ENCODE measurements at places on chromosomes 4 and X.
A peak's percentile ranks its signal among the peaks of the same experiment; 100 is the strongest.

DNA sequence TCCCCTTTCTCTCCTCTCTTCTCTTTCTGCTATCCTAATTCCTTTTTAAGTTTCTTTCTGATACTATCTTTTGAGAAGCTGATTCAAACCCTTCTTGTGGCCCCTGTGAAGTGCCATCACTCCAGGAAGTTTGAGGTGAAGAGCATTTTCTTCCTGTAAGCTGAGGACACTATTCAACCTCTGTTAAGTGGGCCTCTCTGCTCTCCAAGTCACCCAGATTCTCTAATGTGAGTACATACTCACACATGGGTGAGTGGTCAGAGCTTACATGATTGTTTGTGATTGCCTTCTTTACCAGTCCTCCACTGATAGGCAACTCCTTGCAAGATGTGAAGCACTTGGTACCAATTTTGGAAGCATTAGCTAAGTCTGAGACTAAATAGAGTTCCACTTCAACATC, 18.4 kb upstream of the SMIM10L2A start:
- no peak for DNase-seq

DNA sequence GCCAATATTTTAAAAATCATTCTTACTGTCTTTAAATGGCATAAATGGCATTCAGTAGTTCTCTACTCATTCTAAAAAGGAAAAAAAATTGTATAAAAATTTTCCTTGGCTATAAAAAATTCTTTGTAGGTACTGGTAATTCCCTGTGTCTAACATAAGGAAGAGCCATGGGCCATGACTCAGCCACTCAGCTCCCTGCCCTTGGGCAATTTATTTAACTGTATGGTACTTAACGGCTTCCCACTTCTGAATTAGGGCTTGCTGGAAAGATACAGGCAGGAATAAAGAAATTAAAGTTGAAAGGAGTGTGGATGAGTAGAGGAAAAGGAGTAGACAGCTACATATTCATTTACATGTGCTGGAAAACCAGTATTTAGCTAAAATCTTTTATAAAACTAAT, 30.6 kb downstream of the ABHD18 start:
- no peak for DNase-seq

DNA sequence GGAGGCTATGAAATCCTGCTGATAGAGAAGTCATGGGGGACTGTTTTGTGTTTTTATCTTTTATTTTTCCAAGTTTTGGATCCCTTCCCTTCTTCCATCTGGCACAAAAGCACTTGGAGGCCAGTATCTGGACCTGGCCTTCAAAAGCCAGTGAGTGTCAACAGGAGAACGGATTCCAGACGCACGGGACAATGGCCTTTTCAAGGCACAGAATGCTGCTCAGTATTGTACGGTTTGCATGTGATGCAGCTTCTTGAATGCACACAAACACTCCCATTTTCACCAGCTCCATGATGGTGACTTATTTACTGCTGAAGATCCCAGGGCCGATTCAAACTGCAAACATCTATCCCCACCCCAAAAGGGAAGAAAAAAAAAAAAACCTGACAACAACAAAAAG, 145.4 kb downstream of the CPEB2 start:
- no peak for DNase-seq

DNA sequence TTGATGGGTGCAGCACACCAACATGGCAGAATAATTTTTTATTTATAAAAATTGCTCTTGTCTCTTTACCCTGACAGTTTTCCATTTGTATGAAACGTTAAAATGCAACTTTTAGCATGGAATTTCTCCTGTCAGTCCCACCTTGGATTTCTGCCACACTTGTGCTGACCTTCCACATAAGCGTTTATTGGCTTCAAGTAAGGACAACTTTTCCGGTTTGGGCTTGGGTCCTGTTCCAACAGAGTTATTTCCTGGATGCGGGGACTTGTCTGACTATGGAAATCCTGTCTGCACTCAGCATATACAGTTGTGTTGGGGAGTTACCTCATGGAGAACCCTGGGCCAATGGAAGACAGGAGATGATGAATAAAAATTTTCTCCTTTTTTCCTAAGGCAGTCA, 294.7 kb downstream of the NAF1 start:
- no peak for DNase-seq

DNA sequence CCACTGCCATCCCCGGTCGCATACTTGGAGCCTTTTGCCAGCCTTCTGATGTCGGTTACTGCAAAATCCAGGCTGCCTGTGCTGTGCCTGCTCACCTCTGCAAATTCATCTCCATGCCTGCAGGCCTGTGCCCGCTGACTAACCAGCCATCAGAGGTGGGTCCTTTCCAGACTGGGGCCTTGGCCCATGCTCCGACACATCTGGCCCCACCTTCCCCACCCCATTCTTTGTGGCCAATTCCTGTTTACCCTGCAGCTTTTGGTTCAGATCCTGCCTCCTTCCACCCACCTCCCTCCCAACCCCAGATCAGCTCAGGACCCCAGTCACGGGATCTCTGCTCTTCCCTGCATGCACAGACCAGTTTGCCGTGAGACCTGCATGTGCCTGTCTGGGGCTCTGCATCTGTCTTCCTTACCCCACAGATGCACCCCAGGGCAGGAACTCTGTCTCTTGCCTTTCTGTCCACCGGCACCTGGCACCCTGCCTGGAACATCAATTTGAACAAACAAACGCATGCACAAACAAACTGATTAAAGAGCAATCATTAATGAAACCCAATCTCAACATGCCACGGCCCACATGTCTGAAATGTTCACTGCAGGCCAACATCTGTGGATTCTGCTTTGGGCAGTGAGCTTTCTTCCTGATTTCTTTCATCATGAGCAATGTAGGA, 112.8 kb upstream of the PSAPL1 start:
- no peak for DNase-seq

- DNase-seq, result peak; percentile 5
Observed at GRCh38 chr4:136864604-136865185, 667.6 kb downstream of the PCDH18 start.

GRCh38 chr4:26899991-26900390, 39.4 kb downstream of the STIM2 start:
- DNase-seq, result no peak

GRCh38 chr4:28449085-28449484, 1588.4 kb downstream of the STIM2 start:
- DNase-seq, result no peak

- DNase-seq, result no peak
Observed at GRCh38 chrX:17497193-17497592, 122.2 kb downstream of the NHS start.

DNA sequence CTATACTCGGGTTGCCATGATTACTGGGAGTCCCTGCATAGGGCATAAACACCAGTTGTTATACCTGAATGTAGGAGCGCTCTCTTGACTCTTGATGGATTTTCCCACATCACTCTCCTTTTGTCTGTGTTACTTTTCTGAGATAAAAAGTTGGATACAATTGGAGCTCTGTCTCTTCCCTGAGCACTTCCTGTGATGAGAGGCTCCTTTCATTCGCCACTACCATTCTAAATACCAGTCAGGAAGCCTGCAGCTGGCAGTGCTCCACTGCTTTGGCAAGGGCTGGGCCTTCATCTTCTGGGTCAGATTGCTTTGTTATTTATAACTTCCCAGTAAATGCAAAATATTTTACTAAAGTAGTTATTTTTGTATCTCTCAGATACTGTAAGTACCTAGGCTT, 13.9 kb downstream of the TCEANC start:
- no peak for DNase-seq

DNA sequence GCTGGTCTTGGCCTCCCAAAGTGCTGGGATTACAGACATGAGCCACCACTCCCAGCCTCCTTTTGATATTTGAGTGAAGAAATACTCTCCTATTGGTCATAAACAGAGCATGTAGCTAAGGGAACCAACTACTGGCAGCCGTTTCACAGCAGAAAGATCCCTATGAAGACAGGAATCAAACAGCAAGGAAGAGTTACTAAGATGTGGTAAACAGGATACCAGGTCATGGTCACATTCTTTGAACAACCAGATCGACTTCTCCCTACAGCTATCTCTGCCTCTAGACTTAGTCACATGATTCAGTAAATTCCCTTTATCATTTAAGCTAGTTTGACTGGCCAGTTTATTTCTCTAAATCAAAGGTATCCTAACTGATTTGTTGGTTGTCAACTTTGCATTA, 9.0 kb upstream of the HNRNPD start:
- no peak for DNase-seq

DNA sequence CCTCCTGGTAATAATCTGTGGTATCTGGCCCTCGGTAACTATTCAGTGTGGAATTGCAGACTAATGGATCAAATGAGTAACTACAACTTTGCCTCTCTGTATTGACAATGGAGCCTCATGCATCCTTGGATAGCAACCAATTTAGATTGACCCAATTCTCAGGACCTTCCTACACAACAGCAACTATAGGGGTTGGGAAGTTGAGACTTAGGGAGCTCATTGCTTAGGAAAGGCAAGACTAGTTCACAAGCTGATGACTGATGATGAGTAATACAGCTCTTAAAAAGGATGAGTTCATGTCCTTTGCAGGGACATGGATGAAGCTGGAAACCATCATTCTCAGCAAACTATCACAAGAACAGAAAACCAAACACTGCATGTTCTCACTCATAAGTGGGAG, 47.5 kb upstream of the KLHL13 start:
- DNase-seq, result no peak

- no peak for DNase-seq
Observed at GRCh38 chr4:40719008-40719623, 30.6 kb upstream of the NSUN7 start.

- no peak for DNase-seq
Observed at GRCh38 chr4:95077864-95078263, 320.1 kb downstream of the BMPR1B start.

DNA sequence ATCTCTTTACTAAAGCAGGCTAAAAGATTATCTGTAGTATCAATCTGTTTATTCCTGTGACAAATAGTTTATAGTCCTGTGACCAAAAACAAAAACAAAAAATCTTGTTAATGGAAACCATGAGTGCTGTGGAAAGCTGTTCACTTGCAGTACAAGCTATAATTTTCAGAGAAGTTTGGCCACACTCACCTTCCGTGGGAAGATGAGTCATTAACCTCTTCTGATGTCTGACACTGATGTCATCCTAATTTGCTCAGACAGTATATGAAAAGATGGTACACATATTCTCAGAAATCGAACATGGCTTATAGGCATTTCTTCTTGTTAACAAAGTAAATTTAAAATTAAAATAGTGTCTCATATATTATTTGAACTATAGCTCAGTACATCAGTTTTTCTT, 19.9 kb upstream of the ENPP6 start:
- DNase-seq, result peak; percentile 5

DNA sequence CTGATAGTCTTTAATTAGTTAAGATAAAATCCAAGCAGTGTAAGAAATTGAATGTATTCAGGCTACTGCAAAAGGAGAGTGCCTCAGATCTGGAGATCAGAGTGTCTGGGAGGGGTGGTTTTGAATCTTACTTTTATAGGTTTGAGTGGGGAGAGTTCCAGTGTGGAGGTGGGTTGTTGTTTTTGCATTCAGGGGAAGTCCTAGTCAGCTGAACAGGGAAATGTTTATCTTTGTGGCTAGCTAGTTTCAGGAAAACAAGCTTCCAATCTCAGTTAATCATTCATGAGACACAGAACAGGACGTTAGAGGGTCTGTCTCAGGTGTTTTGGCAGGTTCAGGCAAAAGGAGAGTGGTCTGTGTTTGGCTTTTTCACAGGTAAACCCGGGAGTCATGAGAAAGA, 26.0 kb downstream of the ZNF81 start:
- DNase-seq, result no peak

GRCh38 chr4:119246177-119246733, 33.7 kb downstream of the USP53 start:
- no peak for DNase-seq

DNA sequence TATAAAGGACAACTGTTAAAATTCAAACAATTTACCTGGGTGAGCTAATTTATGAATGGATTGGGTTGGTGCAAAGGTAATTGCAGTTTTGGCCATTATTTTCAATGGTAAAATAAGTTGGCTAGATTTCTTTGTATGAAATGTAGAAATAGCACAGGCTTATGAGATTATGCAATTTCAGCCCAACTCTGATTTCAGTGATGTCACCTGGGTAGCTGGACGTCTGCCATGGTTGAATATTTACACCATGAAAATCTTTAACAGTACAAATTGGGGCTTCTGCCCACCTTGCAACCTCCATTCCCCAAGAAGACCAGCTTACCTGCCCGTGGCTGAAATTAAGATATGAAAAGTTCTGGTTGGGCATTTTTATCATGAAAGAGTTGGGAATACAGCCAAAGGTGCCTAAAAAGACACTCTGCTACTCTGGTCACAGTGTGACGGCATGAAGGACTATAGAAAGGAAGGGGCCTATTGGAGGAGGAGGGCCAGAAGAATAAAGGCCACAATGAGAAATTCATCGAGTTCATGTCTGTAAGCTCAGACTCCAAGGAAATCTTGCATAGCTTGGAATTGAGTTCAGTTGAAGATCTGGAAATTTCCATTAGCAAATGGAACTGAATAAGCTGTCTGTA, 29.7 kb downstream of the EGF start:
- DNase-seq, result no peak

DNA sequence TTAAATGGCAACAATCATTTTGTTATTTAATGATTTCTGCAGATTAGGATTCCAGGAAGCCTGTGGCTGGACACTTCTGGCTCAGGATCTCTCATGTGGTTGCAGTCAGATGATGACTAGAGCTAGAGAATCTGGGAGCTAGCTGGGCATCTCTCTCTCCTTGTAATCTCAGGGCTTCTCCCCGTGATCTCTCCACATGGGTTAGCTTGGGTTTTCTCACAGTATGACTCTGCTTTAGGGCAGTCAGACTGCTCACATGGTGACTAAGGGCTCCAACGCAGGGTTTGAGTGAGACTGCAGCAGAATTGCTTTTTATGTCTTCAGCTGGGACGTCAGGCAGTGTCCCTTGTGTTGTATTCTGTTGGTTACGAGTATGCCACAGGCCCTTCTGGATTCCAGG, 361.4 kb downstream of the CBLL2 start:
- no peak for DNase-seq

DNA sequence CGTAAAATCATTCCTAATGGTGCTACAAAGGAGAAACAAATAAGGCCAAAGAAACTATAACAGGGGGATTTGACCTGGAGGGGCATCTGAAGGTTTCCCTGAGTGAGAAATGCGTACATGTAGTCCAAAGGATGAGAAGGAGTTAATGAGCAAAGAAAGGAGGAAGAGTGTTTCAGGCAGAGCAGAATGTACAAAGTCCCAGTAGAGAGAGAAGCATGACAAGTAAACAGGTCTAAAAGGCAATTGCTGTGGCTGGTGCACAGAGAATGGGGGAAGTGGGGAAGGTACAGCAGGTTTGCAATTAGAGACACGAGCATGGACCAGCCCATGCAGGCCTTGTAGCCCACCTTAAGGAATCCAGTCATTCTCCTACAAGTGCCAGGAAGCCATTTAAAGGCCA, 145.5 kb downstream of the TSPAN5 start:
- DNase-seq, result no peak

GRCh38 chrX:14274691-14275090, 245.0 kb upstream of the GEMIN8 start:
- DNase-seq, result no peak

GRCh38 chr4:163164110-163164509, 2.6 kb downstream of the NAF1 start:
- no peak for DNase-seq
